Sigmoid colon (tissue), 7 donors: ENCODE measurements at places on chromosomes 2 and 18. TPM values are rescaled to one million over a fixed set of nuclear protein-coding genes. Genes with fewer than 3 reads are reported as not detected.
A peak's percentile ranks its signal among the peaks of the same experiment; 100 is the strongest.

Gene IL1F10
- not detected for polyA plus RNA-seq

Gene ST8SIA3
- polyA plus RNA-seq, result not detected

Gene PLA2R1
- polyA plus RNA-seq, result 0.23 TPM

Gene RMDN2
- 15.6 TPM for polyA plus RNA-seq

Gene MLPH
- polyA plus RNA-seq, result 45.0 TPM

Gene SRD5A2
- not detected for polyA plus RNA-seq

Gene VWC2L
- not detected for polyA plus RNA-seq

Gene NHEJ1
- polyA plus RNA-seq, result 50.2 TPM

DNA sequence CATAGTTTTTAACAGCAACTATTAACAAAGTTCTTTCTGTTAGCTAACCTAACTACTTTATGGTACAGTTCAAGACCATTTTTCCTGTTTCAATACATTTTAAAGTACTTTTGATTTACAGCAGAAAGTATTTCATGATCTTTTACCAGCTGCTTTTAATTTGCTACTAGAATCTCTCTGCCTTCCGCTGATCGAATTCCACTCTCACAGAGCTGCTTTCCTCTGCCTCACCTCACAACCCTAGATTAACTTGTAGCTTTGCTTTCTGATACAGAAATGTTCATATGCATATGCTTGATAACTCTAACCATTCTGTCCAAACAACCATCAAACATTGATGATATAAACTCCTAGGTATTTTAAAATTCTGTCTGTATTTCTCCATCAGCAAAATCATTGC, 463.2 kb upstream of the ZEB2 start:
- DNase-seq, result no peak

- no peak for DNase-seq
These were observed 54.7 kb downstream of the SLC66A2 start for GRCh38 chr18:79896738-79897137.

GRCh38 chr2:130310881-130311280, 31.8 kb upstream of the IMP4 start:
- no peak for DNase-seq

DNA sequence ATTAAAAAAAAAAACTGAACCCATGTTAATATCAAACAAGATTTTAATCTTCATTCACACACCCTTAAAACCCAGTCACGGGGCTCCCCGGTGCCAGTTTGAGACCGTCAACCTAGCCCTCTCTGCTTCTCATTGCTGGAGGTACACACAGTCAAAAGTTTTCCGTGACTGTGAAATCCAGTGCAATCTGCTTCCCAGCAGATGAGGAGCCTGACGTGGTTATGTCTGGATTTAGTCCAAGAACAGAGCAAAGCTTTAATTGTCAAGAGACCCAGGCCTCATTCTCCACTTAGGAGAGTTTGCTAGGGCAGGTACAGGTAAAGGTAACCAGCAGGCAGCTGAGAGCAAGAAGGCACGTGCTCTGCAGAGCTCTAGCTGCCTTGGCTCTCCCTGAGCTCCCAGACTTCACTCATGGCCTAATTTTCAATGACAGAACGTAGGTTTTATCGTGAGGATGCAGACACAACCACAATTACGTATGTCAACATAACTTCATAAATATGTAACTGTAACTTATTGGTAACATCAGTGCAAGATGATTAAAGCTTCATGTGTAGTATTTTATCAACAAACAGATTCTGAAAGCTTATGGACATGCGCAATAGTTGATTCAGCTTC, 56.3 kb downstream of the SLC16A14 start:
- DNase-seq, result no peak

- no peak for DNase-seq
These were observed 355.1 kb downstream of the TXNL1 start for GRCh38 chr18:56283316-56283715.

GRCh38 chr2:235725841-235726240, 232.0 kb downstream of the AGAP1 start:
- DNase-seq, result no peak

DNA sequence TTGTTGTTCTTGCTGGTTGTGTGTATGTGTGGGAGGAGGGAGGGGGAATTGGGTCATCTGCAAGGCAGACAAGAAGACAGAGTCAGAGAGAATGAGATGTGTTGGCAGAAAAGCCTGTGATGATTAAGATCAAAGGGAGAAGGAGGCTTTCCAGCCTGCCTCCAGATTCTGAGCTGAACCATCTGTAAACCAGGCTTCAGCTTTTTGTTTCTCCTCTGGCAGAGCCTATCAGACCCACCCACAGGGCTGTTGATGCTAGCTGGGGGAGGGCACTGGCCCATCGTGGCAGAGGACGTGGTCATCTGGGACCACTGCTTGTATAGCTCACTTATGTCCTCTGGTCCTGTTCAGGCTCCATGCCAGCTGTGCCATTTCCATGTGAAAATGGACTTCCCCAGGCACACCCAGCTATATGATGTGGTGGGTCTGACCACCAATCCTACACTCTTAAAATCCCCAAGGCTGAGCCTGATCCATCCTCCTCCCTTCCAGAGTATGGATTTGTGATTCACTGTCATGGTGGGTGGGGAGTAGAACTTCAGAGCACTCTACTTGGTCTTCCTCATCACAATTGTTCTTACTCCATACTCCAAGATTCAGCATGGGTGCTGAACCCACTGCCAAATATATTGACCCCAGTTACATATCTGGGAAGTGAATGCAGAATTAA, 27.8 kb upstream of the COL6A3 start:
- peak; percentile 68 for DNase-seq

DNA sequence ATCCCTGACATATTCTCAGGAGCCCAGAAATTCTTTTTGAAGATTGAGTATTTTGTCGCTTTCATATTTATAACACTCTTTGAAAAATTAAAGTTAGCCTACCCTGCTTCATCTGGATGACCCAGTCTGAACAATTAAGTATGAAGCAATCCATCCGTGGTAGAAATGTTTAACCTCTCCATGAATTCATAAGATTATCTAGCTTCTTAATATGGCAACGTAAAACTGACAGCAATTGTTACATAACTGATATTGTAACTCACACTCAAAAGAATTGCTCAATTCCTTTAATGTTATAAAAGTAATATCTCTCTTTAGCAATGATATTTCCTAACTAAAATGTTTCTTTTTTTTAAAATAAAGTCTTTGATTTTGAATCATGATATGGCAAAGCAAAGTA, 7.2 kb upstream of the ABCA12 start:
- no peak for DNase-seq

GRCh38 chr2:180312542-180312941, 305.4 kb upstream of the CWC22 start:
- no peak for DNase-seq

DNA sequence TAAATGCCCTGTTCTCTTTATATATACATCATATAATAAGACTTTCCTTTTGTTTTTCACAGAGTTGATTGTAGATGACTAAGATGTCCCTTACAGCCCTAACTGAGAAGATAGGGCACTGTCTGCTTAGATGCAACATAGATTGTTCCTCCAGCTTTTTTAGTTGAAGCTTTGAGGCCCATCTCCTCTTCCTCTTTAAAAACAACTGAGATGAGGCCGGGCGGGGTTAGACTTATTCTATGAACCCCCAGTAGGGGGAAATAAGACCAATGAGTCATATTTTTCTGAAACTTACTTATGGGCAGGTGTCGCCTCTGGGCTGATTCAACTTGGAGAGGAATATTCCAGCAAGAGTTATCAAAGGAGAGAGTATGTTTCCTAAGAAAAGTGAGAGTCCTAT, 84.6 kb downstream of the FBXO15 start:
- DNase-seq, result no peak

GRCh38 chr2:219440388-219441256, 6.0 kb downstream of the SPEG start:
- DNase-seq, result no peak

- no peak for DNase-seq
These were observed 10.6 kb upstream of the C2orf74 start for GRCh38 chr2:61151436-61151835.

GRCh38 chr2:2507417-2507997, 176.4 kb upstream of the MYT1L start:
- no peak for DNase-seq

- no peak for DNase-seq
These were observed 584 bp downstream of the COA5 start for GRCh38 chr2:98607741-98608115.

DNA sequence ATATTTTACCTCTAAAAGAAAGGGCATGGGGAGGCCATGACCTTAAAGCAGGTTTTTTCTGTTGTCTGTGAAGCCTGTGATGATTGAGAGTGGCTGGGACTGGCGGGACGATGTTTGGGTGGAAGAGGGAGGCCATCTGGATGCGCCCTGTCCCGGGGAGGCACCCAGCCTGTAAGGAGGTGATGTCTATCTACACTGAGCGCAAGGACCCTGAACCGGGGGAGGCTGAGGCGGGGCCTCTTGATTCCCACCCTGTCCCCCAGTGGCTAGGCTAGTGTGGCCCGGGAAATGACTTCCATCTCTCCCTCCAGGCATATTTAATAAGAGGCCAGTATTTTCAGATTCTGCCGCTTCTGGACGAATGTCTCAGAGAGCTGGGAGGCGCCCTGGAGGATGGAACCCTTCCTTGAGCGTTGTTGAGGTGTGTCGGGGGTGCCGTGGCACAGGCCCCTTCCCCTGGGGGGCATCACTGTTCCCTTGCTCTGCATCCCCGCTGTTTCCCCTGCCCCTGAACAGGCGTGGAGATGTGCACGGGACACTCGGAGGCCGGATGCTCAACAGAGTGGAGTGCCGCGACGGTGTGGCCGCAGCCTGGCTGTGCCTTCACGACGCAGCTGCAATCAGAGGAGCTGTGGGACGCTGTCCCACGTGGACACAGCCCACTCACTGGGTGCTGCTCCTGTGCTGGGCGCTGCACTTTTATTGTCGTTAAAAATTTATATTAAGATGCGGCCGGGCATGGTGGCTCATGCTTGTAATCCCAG, 185.4 kb downstream of the LDLRAD4 start:
- no peak for DNase-seq

- DNase-seq, result no peak
These were observed 63.6 kb downstream of the TNP1 start for GRCh38 chr2:216796115-216796840.

- DNase-seq, result no peak
These were observed 978.2 kb downstream of the CPS1 start for GRCh38 chr2:211534632-211535031.

GRCh38 chr2:191303140-191304005, 58.2 kb downstream of the MYO1B start:
- DNase-seq, result no peak

DNA sequence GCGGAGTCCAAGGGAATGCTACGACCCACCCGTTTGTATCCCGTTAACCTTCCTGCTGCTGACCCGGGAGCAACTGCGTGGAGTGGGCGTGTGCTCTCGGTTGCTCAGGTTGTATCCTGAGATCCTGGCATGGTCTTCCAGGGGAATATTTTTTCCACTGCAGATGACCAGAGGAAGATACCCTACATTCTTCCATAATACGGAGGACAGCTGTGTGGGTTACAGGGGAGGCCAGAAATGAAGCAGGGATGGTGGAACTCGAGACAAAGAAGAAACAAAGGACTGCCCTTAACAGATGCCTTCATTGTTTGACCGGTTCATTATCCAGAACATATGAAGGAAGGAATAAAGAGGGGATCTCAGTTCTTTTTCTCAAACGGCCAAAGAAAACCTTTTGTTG, 39.8 kb upstream of the CAB39 start:
- DNase-seq, result no peak

- no peak for DNase-seq
These were observed 691.8 kb upstream of the NRXN1 start for GRCh38 chr2:51723691-51724090.

- no peak for DNase-seq
These were observed 7.5 kb upstream of the DLX2 start for GRCh38 chr2:172109988-172110811.

DNA sequence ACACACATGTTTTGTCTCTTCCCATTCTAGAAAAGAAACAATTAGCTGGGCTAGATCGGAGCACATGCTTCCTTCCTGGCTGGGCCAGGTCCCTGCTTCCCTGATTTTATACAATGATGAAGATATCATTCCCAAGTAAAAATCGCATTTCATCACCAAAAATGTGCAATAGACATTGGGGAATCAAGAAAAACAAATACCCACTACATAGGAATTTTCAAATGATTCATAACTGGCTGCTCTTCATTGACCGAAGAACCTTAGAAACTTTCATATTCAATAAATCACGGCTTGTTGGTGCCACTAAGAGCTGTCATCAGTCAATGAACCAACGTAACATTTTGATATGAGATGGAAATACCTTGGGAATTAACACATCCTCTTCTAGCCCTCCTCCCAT, 373.6 kb upstream of the TRIB2 start:
- no peak for DNase-seq

DNA sequence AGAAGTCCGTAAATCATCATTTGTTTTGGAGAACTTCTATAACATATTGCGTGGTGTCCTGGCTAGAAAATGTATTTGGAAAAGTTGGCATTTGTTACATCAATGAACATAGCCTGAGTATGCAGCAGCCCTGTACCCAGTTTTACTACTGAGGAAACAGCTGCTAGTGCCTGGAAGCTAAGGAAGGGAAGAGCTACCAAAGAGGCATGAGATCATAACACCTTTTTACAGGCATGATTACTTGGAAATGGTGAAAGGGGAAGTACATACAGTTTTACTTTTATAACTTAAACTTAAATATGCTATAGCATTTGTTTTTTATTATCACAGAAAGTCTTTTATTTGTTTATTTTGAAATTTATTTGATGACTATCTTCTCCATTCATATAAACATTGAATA, 128.4 kb upstream of the MC4R start:
- DNase-seq, result no peak
